Kidney capillary endothelial cell (primary cell): ENCODE measurements at places on chromosomes 7 and 10.

- no peak for DNase-seq
Observed at GRCh38 chr7:131493581-131493980, 62.8 kb downstream of the PODXL start.

DNA sequence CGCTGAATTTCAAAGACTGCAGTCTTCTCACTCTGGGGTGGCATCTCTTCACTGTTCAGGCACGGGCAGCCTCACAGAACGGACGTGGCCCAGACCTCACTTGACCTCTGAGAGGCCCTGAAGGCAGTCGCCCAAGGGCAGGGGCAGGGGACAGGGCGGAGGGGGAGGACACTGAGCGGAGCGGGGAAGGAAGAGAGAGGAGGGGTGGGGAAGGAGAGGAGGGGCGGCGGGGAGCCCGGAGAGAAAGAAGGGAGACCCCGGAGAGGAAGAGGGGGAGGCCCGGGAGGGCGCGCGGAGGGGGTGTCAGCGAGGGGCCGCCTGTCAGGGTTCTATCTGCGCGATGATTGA, 58.7 kb upstream of the COMTD1 start:
- no peak for DNase-seq

- peak; percentile 21 for DNase-seq
Observed at GRCh38 chr7:105776068-105776790, 100.2 kb downstream of the ATXN7L1 start.

DNA sequence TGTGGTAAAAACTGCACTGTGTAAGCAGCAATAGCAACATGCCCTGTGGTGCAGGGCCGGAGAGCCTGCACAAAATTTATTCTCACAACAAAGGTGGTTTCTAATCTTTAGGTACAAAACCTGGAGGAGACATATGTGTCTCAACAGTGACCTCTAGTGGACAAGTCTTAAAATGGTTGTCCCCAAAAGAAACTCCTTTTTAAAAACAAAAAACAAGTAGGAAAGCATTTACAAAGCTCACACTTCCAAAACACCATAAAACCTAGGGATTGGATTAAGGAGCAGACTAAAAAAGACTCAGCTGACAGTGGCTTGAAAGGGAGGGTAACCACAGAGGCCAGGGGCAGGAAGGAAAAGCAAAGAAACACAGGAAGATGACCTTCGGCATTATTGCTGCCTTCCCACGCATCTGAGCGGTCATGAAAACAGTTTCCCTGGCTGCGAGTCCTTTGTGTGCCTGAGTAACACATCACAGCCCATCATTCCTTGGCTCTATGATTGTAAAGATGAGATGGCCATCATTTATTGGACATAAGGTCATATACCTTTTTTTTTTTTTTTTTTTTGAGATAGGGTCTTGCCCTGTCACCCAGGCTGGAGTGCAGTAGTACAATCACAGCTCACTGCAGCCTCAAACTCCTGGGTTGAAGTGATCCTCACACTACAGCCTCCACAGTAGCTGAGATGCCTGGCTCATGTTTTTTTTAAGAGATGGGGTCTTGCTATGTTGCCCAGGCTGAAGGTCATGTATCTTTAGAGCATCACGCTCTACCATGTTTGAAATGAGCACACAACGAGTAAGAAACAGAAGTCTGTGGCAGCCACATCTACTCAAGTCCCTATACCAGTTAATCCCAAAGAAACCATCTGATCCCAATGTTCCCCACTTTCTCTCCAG, 39.5 kb downstream of the RSU1 start:
- DNase-seq: peak; percentile 88

- no peak for DNase-seq
Observed at GRCh38 chr7:24440892-24441291, 132.4 kb upstream of the PALS2 start.

DNA sequence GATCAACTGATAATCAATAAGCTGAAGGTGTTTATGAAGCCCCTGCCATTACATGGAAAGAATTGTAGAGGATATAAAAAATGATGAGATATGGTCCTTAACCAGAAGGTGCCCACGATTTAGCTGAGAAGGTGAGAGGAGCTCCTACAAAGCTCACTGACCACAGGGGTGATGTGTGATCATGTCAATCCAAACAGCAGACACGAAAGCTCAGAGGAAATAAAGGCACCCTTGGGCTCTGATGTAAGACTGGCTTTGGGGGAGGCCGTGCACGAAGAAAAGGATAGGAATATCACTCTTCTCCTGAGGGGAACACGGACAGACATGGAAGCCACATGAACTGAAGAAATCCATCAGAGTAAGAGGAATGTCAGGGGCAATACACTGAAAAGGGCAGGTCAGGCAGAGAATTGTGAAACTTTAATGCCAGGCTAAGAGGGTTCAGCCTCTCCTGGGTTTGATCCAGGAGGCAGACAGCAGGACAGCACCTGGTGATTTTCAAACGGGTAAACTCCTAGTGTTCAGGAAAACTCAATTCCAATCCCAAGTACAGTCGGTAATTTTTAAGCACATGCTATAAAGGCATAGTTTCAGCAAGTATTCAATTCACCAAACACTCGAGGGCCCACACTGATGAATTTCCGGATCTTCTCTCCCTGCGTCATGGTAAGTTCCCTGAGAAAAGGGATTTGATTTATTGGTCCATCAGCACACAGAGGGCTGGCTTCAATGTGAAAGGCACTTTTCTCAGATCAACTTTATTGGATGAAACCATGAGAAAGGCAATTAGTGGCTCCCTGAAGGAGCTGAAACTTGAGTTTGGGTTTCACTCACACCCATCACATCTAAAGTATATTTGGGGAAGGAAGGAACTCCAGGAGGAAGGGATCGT, 163.8 kb downstream of the PRPF18 start:
- no peak for DNase-seq

DNA sequence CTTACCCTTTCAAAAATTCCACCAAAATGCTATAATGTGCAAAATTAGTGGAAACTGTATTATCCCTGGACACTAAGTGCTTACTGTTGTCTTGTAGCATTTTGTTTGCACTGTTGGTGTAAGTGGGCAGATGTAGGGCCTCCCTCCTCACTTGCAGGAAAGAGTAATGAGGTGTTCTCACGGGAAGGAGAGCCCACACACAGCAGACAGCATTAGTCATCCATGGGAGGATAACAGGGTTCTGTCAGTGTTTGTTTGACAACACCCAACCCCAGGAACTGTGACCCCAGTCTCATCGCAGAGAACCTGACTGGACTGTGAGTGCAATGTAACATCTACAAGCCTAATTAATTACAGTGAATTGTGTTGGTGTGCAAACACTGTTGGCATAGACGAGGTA, 58.7 kb upstream of the VSTM2A start:
- no peak for DNase-seq

GRCh38 chr7:131357282-131357880, 29.7 kb downstream of the MKLN1 start:
- no peak for DNase-seq

- no peak for DNase-seq
Observed at GRCh38 chr7:138798836-138799235, 840 bp upstream of the ATP6V0A4 start.

DNA sequence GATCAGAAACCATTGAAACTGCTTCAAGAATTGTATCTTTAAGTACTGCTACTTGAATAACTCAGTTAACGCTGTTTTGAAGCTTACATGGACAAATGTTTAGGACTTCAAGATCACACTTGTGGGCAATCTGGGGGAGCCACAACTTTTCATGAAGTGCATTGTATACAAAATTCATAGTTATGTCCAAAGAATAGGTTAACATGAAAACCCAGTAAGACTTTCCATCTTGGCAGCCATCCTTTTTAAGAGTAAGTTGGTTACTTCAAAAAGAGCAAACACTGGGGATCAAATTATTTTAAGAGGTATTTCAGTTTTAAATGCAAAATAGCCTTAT, 14.7 kb downstream of the HNRNPA2B1 start:
- DNase-seq: no peak
